Activated CD4-positive, alpha-beta T cell treated with anti-CD3 and anti-CD28 coated beads, Interleukin-2, amount 10 ng/mL, durations not matched to agents 24 days and 14 days (primary cell): ENCODE measurements at places on chromosomes 13 and 19.

DNA sequence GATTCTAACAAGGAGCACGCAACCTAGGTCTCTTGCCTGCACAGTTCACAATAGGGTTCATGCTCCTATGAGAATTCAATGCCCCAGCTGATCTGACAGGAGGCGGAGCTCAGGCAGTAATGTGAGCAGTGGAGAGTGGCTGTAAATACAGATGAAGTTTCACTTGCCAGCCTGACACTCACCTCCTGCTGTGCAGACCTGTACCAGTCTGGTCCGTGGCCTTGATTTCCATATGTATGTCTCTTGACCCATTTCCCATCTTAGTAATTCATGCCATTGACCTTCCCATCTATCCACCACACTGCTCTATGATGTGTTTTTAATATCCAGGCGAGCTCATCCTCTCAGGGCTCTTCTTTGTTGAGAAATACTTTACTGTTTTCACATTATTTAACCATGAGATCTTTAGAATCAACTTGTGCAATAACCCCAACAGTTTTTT is 95.2 kb downstream of the LRCH1 start:
- peak; percentile 67 for DNase-seq

DNA sequence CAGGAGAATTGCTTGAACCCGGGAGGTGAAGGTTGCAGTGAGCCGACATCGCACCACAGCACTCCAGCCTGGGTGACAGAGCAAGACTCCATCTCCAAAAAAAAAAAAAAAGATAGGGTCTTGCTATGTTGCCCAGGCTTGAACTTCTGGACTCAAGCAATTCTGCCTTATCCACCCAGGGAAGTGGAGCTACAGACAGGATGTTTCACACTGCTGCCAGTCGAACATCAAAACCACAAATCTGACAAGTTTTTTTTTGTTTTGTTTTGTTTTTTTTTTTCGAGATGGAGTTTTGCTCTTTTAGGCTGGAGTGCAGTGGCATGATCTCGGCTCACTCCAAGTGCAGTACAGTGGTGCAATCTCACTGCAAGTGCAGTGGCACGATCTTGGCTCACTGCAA is 10.8 kb downstream of the XPO4 start:
- DNase-seq = peak; percentile 67

DNA sequence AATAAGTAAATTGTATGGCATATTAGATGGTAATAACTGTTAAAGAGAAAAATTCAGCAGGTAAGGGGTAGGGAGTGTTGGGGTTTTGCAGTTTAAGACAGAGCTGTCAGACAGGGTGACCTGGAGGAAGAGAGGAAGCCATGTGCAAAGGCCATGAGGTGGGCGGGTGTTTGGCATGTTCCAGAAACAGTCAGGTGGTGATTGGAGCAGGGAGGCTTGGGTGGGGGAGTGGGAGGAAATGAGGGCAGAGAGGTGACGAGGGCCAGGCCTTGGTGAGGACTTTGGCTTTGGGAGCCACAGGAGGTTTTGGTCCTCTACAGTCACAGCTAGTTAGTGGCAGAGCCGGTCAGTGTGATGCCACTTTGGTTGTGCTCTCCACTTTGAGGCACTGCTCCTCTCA is 20.1 kb downstream of the RYR1 start:
- DNase-seq = no peak

DNA sequence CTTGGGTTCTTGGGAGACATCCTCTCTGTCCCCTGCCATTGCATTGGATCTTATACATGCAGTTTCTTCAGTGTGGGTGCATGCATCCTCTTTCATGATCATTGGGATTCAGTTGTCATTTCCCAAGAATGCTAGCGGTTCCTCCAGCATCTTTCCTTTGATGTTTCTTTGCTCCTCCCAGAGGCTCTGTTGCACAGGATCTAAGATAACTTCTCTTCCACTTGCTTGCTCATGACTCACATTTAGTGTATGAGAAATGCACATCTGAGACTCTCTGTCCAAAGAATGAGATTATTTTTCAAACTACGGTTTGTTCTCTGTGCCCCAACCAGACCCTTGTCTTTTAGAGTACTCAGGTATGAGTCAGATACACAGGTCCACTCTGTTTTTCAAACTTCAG is 197.1 kb downstream of the NDFIP2 start:
- DNase-seq = no peak

- peak; percentile 79 for DNase-seq
Observed at GRCh38 chr19:924553-925086, 1.2 kb upstream of the ARID3A start.

GRCh38 chr19:40990972-40991381 is at the start of gene CYP2B6:
TSS of gene CYP2B6 (plus strand) at chr19:40991282. CDS start at chr19:40991306, 24 bp downstream.
- no peak for DNase-seq

GRCh38 chr13:113393563-113394338 is 29.8 kb upstream of the GRTP1 start:
- peak; percentile 96 for DNase-seq
